Testis (tissue), 5 donors: ENCODE measurements at places on chromosomes 3 and 15. TPM values are rescaled to one million over a fixed set of nuclear protein-coding genes. Genes with fewer than 3 reads are reported as not detected.

The HAPLN3 gene
- total RNA-seq, result 5.0 TPM

The ZIC1 gene
- total RNA-seq, result 3.5 TPM

The GOLGA6L10 gene
- total RNA-seq, result 23.3 TPM

The SEMA3F gene
- 8.3 TPM for total RNA-seq

The KLHL40 gene
- total RNA-seq, result 3.1 TPM

The PCNP gene
- total RNA-seq, result 60.6 TPM

The CADPS gene
- 21.6 TPM for total RNA-seq

The DNAH12 gene
- total RNA-seq, result 11.3 TPM

The SEMA3G gene
- 2.1 TPM for total RNA-seq

The ADAMTS17 gene
- 17.8 TPM for total RNA-seq

The UPK1B gene
- total RNA-seq, result 0.79 TPM

The PRKAR2A gene
- total RNA-seq, result 52.2 TPM

The KBTBD13 gene
- total RNA-seq, result 2.4 TPM
